ENCODE measurements at places on chromosomes 3 and 15.

DNA sequence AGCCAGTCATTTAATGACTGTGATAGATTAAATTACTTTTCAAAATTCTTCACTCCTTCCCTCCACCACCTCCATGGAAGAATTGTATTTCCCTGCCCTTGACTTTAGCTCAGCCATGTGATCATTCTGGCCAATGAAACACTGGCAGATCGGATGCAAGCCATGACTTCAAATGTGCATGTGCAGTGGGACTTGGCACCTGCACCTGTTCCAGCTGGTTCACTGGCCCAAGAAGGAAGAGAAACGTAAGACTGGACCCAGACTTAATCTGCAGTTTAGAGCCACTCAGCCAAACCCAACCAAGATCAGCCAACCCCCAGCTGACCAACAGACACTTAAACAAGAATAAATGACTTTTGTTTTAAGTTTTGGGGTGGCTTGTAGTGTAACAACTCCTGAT lies 11.8 kb downstream of the DPH3 start:
- DNase-seq: no peak

DNA sequence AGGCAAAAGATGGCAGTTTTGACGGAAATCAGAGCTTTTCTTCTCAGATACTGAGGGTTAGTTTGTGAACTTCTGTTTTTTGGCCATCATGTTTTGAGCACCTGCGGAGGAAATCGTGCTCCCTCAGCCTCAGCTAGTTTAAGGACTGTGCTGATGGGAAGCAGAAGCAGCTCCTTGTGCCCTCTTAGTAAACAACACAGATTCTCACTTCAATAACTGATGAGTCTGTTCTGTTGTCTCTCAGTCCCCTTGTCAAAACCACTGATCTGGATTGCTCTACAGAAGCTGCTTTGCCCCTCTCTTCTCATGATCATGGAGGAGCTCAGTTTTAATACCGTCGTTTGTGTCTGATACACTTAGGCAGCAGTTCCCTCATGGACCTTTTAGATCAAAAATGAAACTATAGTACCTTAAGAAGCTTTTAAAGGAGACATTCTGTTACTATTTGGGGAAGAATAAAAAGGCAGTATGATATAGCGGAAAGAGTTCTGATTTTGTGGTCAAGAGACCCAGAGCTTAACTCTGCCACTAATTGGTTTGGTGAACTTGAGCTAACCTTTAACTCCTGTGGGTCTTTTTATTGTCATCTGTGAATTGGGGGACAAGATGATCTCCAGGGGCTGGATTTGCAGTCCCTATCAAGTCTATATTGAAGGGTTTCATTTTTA lies 152.6 kb downstream of the BBX start:
- no peak for DNase-seq

DNA sequence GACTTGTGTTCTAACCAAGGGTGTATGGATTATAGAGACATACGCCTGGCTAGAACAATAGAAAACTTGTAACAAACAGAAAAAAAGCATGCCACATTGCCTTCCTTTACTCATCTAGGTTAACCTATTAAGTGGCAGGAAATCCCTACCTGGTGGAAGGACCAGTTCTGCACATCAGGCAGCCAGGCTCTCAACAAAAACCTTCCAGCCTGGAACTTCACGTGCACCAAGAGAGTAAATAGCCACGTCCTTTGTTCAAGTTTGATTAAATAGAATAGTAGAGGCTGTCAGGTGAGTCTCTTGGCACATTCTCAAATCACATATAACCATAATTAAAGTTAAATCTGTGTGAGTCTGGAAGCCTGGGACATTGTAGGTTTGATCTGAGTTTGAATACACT lies 85.0 kb upstream of the DPH6 start:
- DNase-seq: peak; percentile 34

- DNase-seq: no peak
These were observed 294.5 kb downstream of the C3orf38 start for GRCh38 chr3:88444251-88444650.

DNA sequence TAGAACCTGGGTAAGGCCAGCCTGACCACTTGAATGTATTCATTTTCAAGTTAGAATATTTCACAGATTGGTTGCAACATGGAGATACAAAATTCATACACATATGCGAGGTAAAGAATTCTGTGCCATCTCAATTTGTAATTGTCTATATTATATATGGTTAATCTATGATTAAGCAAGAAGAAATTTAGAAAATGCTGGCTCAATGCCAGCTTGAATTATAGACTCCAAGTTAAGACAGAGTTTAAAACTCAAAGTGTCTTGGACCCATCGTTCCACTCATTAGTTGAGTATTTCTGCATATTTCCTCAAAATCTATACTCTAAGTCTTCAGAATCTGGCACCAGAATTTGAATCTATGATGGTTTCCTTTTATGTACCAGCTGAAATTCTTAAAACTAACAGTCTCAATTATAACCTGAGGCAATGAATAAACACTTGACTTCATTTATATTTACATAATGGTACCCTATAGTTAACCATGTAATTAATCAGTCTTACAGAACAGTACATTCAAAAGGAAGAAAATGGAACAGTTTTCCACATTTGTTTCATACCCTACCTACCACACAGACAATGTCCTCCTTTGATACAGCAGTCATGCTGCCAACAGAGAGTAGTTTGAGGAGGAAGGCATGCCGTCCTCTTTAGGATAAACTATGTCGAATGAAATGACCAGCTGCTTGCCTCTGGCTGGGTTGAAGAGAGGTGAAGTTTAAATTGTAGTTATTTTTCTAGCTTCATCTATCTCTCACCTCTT lies 95.7 kb downstream of the CD47 start:
- no peak for DNase-seq

DNA sequence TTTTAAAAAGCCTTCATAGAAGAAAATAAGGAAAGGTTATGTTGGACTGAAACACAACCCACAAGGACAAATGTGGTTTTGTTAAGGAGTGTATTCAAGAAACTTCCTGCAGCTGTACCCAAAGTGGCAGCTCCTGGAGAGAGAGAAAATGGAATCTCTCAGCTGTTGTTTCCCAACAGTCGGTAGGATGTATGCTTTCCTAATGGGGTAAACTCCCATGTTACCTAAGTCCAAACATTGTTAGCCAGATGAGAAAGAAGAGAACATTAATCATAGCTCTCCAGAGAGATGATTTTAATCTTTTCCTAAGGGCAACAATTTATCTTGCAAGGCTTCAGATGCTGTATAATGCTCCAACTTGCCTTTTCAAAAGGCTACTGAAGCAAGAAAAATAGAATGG lies 22.6 kb upstream of the TEX9 start:
- DNase-seq: no peak

DNA sequence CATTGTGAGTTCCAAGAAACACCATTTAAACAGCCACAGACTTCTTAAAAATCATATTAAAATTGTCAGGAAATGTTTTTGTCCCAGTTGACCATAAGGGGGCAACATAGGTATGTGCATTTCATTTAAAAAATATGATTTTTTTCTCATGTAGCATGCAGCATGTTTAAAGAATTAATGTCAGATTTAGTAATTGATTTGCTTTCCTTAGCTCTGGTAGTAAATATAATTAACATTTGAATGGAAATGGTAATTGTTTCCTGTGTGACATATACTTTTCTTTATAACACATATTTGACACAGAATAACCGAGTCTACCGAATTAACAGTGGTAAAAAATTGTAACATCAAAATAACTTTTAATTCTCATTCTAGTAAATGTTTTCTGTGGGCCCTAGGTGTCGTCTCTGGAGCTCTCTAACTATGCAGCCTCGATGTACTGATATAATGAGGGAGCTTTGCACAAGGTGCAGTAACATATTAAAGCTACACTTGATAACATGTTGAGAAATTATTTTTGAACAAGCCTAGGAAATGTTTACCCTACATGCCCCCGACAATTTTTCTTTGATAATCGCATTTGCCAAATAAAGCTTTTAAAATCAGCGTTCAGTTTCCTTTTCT lies 34.9 kb downstream of the NXPE3 start:
- DNase-seq: no peak

DNA sequence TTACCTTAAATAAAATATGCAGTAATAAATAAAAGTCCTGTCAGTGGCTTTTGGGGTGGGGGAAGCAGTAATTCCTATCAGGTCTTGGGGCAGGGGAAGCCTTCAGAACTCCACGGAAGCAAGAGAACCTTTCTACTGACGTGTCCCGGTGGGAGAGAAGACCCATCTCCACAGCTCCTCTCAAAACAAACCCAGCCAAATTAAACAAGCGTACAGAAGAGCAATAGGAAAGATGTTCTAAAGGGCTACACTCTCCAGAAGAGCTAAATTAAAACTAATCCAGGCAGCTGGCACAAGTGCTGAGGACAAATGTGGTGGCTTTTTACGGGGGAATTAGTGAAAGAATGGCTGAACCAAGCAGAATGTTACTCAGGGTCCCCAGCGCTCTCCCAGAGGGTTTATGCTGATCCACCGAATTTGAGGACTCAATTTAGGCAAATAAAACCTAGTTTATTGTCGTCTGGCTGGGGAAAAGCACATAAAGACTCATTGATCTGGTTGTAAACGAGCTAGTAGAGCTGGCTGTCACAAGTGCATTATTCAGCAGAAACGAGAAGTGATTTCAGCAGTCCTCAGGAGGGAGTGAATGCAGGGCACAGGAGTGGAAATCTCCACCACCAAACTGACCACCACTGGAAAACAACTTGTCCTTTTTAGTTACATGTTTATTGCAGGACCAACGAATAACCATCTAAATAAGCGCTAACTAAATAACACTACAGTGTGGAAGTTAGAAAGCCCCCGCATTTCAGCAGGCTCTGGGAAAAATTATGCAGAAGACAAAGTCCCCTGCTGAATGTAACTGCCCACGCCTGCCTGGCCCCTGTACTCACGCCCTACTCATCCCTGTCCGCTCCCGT lies 13.5 kb downstream of the BFSP2 start:
- DNase-seq: no peak

DNA sequence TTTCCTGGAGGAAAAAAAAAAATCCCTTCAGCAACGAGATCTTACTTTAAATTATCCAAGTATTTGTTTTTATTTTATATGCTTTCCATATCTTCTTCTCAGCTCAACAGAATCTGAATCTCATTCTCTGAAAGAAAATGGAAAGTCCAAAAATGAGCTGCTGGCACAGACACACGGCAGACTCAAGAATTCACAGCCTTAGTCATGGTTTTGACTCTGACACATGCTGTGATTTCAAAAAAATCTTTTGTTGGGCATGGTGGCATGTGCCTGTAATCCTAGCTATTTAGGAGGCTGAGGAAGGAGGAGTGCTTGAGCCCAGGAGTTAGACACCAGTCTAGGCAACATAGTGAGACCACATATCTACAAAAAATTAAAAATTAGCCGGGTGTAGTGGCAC lies 565.0 kb downstream of the MAGI1 start:
- no peak for DNase-seq

DNA sequence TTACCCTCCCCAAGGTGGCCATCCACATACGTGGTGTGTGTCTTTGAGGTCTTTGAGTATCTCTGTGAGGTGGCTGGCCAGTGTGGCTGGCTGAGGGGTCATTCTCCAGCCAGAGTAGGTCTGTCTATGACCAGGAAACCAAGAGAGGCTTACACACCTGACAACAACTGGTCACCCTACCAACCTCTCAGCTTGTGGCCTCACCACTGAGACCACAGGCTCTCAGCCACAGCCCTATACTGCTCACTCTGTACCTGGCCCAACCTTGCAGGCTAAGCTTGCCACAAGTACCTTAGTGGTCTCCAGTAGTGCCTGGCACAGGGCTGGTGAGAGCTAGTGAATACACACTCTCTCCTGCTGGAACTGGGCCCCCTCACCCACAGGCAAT lies 5.1 kb downstream of the HEMK1 start:
- DNase-seq: no peak

DNA sequence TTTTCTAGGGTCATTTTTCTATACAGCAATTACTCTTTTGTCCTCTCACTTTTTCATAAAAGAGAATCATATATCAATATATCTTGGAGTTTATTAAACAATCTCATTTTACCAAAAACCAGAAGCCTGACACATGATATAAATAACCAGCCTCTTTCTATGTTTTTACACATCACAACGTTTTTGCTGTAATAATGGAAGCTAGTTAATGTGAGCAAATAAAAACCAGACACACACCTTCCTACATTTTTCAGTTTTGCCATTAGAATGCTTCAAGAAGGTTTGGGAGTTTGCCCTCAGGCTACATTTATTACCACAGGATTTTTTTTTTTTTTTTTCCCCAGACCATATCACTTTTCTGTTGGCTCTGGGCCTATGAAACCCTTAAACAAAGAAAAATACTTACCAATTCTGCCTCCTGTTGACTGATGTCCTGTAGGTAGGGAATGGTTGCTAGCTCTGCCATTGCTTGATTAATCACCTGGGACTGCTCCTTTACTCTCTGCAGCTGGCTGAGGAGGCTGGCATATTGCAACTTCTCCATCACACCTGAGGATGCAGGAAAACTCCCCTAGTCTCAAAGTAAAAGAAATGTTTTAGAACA lies 165.5 kb downstream of the ECT2 start:
- DNase-seq: no peak

DNA sequence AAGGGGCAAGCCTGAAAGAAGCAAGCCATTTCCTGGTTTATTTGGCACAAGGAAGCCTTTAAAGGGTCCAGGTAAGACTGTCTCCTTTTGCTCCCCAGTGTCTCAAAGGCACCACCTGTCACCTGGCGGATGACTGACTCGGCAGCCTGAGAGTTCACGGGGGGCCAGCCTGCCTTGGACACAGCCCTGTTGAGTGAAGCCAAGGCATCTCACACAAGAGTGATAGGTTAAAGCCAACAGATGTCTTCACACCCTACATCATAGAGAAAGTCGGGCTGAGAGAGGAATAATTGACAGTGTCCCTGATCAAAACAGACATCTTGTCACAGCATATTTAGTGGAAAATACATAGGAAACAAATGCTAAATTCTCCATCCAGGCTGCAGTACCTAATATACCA lies 28.2 kb upstream of the LIPC start:
- no peak for DNase-seq

- no peak for DNase-seq
These were observed 107.6 kb downstream of the LRRK1 start for GRCh38 chr15:101026656-101027272.

DNA sequence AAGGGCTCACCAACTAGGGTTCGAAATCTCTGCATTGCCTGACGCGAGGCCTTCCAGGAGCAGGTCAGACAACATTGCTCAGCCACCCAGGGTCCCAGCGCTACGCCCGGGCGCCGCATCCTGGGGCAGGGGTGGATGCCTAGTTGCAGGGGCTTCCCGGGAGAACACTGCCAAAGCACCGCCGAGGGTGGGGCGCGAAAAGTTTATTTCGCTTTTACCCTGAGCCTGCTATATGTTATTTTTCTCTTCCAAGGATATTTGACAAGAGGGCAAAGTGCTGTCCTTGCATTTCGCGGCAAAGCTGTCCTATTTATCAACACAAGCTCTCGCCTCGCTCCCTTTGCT lies 549 bp upstream of the SOX14 start:
- peak; percentile 71 for DNase-seq

GRCh38 chr3:191455257-191455952 lies 5.6 kb upstream of the PYDC2 start:
- no peak for DNase-seq

GRCh38 chr15:34795267-34796081 lies at the start of gene ACTC1:
TSS of gene ACTC1 (minus strand) at chr15:34795549. CDS start at chr15:34794808, 741 bp downstream.
- DNase-seq: peak; percentile 87

- DNase-seq: no peak
These were observed 945.1 kb downstream of the ROBO1 start for GRCh38 chr3:78822726-78823125.
